ENCODE measurements at places on chromosomes 2 and 18.
A peak's percentile ranks its signal among the peaks of the same experiment; 100 is the strongest.

GRCh38 chr2:61006486-61007105 is 10.9 kb upstream of the PEX13 start:
- no peak for DNase-seq

- no peak for DNase-seq
Measured at GRCh38 chr2:180978903-180979748, 1.3 kb upstream of the UBE2E3 start.

- DNase-seq = no peak
Measured at GRCh38 chr2:117686699-117687098, 127.8 kb upstream of the DDX18 start.

DNA sequence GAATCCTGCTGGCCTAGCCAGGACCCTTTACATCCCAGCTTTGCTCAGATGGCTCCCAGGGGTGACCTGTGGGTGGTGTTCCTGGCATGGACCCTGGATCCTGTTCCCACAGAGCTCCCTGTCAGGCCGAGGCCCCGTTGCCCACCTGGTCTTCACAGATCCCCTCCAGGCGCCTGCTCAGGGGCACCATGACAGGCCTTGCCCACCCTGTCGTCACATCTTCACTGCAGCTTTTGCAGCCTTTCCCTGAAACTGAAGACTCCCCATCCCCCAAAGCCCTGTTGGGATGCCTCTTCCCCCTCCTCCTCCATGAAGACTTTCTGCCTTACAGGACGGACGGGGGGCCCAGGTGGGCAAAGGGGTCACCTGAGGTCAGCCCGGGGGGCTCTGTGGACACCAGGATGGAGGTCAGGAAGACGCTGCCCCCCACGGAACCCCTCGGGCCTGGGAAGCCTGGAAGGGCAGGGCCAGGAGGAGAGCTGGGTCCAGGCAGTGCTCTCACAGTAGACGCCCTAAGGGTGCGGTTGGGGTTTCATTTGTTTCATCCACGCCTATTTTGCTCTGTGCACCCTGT is 13.0 kb upstream of the KIF1A start:
- no peak for DNase-seq

GRCh38 chr2:160389875-160390274 is 103.7 kb downstream of the RBMS1 start:
- DNase-seq = no peak

GRCh38 chr2:31580321-31581117 is at the start of gene SRD5A2:
SRD5A2 (minus strand) TSS chr2:31580938; CDS start chr2:31580900, 38 bp downstream.
- DNase-seq = no peak

DNA sequence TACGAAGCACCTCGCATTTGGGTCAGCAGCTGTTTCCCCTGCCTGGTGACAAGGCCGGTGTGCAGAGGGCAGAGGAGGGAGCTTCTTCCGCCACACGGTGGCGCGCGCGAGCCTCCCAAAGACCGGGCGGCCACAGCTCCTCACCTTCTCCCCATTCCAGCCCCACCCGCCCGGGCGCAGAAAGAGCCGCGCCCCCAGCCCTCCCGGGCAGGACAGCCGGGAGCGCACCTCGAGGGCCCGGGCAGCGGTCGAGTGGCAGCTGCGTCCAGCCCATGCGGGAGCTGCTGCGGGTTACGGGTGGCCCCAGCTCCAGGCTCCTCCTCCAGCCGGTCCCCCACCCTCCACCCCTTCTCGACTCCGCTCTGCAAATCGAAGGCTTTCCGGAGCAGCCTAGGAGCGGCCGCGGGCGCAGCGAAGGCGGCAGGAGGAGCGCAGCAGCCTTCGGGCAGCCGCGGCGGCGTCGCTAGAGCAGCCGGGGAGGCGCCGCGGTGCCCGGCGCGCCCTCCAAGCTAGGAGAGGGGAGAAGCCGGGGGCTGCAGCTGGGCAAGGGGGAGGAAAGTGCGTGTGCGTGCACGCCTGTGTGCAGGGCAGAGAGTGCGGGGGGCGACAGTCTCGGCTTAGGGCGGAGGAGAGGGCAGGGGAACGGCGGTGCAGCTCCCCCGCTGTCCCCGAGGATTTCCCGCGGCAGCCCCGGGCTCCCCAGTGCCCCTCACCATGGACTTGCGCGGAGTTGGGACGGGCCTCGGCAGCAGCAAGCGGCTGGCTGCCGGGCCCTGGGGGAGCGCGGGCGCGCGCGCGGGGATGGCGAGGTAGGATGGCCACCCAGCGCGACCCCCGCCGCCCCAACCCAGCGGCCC is at the start of gene CCDC85A:
TSS of gene CCDC85A (plus strand) at position 348 of the 857 bp plus-strand sequence. CDS start 635 bp downstream, outside the sequence.
- DNase-seq = peak; percentile 9

- DNase-seq = no peak
Measured at GRCh38 chr2:56871644-56872043, 687.9 kb downstream of the CCDC85A start.

DNA sequence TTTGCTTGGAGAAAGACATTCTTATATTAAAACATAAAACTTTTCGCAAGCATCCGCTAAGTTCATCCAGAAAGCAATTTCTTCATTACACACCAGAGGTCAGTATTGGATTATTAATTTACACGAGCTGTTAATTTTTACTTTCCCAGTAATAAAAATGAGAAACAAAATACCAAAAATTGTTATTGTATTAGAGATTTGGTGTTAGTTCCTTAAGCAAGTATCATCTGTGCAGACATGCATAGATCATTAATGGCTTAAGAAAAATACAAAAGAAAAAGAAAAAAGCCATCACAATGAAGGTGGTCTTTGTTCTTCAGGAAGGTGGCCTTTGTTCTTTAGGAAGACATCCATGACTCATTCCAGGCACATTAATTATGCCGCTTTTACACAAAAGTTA is 53.6 kb upstream of the HNMT start:
- no peak for DNase-seq

DNA sequence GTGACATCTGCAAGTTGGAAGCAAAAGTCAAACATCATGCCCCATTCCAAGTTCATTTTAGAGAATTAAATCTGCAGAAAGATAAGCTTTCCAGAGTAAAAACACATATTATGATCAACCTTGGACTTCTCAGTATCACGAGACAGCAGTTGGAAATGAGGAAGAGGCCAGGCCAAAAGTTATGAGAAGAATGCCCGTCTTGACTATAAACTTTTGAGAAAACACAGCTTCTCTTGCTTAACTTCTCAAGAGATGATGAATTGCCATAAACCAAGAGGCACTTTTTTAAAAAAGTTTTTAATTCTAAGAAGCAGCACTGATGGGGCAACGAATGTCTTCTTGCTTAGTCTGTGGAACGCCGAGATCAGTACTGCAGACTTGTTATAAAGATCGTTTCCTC is 52.6 kb upstream of the NFU1 start:
- no peak for DNase-seq

DNA sequence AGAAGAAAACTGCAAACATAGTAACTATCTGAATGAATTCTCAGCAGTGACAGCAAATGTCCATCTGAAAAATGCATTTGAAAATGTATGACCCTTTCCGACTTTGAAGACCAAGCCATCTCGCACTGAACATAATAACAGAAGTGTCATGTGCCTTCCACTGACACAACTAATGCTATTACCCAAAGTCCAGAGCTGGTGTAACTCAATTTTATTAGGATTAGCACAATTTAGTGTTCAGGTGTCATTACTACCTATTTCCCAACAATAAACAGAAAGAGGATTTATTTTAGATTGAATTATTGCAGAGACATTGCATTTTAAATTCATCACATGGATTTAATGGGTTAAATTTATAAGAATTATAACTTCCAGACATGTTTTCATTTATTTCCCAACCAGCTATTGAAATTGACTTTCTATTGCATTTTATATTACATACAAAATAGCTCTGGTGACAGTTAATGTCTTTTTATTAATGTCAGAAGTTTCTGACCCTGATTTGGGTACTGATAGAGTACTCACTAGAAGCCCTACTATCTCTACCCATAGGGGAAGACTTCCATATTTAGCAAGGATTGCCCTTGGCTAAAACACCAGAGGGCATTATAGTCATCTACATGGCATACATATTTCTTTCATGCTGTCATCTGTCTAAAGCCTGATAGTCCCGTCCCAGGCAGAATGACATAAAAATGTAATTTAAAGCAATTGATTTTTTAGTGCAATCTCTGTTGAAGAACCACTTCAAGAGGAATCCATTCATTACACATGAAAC is 7.0 kb upstream of the STK39 start:
- DNase-seq = no peak

GRCh38 chr2:74474481-74474880 is 2.0 kb upstream of the MRPL53 start:
- DNase-seq = no peak

GRCh38 chr2:12075603-12076002 is 329.2 kb downstream of the LPIN1 start:
- no peak for DNase-seq

GRCh38 chr2:24209389-24210105 is 34.7 kb downstream of the FAM228A start:
- DNase-seq = no peak

- no peak for DNase-seq
Measured at GRCh38 chr2:220499225-220499624, 871.8 kb downstream of the SLC4A3 start.

- no peak for DNase-seq
Measured at GRCh38 chr18:70683263-70683662, 394.4 kb downstream of the SOCS6 start.

- no peak for DNase-seq
Measured at GRCh38 chr2:176493226-176493825, 224.1 kb downstream of the MTX2 start.

GRCh38 chr2:9240745-9241144 is 34.1 kb downstream of the ASAP2 start:
- no peak for DNase-seq

DNA sequence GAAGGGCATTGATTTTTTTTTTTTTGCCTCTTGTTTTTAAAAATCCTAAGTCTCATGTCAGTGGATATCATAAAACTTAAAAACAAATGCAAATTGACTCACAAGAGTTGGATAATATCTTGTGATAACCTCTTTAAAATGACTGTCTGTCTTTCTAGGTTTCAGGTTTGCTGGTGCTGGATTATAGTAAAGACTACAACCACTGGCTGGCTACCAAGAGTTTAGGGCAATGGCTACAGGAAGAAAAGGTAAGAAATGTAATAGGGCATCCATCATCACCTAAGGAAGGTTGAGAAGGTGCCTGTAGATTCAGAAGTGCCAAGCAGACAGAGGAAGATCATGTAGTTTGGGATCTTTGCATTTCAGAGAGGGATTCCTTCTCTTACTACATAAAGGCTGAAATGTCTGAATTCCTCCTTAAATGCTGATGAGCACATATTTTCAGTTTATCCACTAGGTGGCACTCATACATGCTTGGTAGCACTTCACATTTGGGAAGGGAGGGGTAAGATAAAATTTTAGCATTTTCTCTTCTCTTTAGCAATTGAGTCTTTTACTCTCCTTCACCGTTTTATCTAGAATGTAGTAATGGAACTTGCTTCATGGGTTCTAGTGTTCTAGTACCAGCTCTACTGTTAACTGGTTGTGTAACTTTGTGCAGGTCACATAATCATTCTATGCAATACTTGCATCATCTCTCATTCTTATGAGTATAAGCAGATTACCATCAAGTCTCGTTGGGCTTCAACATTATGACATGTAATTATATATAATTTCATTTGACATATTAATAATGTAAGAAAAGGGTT is 21.1 kb downstream of the CPS1 start:
- DNase-seq = peak; percentile 15

- no peak for DNase-seq
Measured at GRCh38 chr2:58708565-58708964, 467.4 kb upstream of the FANCL start.

DNA sequence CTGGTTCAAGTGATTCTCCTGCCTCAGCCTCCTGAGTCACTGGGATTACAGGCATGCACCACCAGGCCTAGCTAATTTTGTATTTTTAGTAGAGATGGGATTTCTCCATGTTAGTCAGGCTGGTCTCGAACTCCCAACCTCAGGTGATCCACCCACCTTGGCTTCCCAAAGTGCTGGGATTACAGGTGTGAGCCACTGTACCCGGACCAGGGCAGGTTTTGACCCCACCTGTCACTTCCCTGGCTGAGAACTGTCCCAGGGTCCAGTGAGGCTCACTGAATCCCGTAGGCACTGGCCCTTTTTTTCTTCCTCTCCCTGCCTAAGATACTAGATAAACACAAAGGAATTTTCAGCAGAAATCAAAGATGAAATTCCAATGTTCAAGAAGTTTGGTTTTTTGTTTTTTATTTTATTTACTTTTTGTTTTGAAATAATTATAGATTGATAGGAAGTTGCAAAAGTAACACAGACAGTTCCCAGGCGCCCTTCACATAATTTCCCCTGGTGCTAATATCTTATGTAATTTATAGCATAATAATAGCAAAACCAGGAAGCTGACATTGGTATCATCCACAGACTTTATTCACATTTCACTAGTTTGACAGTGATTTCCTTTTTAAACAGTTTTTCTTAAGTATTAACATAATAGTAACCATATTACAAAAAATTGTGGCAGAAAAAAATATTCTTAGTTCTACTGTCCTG is 52.4 kb upstream of the B3GNT7 start:
- DNase-seq = no peak

GRCh38 chr2:75619956-75620740 is 26.4 kb upstream of the MRPL19 start:
- DNase-seq = no peak

- no peak for DNase-seq
Measured at GRCh38 chr18:35697869-35698268, 116.3 kb downstream of the GALNT1 start.

DNA sequence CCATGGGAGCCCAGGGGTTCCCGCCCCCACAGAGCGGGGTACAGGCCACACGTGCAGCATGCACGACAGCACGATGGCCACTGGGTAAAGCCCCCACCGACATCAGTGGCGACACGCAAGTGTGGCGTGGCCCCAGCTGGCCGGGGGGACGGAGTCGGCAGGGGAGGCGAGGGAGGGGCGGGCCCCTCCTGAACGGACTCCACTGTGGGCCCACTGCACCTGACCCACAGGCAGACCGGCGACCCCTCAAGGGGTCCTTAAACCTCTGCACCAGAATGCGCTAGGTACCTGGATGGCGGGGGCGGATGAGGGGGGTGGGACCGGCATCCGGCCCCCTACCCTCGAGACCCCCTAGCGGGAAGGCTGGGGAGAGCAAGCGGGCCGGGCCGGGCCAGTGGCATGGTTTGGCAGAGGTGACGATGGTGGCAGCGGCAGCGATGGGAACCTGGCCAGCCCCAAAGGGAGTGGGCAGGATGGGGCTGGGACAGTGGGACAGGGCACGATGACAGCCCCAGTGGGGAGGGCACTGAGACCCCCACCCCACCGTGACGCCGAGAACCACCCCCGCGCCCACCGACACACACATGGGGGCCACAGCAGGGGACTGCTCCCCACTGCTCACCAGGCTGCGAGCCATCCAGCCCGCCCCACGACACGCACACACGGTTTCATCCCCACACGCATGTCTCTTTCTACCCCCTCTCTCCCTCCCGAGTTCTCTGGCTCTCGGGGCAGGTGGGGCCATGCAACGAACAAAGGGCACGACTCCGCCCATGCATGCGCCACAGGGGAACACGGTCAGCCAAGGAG is 91.9 kb upstream of the ANKRD30BL start:
- DNase-seq = no peak

DNA sequence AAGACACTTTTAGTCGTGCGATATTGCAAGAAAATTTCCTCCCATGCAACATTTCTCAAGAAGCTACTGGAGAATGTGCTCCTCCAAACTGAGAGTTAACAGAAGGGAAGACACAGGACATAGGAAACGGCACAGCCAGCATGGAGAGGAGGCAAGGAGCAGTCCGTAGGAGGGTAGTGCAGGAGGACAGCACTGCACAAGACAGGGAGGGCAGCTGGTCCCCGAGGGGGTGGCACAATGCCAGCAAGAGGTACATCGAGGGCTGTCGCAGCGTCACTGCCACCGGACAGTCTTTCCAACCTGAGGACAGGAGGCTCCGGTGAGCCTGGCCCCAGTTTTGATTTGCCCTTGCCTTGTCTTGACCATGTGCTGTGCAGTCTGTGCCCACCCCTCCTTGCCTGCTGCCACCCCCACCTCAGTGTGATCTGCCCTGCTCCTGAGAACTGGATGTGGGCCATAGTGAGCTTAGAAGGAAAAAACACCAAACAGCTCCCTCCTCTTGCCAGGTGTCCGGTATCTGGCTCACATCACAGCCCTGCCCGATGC is 81.6 kb upstream of the LAPTM4A start:
- DNase-seq = no peak
